ENCODE measurements at places on chromosomes 13 and 19. TPM values are rescaled to one million over a fixed set of nuclear protein-coding genes. Genes with fewer than 3 reads are reported as not detected.

DNA sequence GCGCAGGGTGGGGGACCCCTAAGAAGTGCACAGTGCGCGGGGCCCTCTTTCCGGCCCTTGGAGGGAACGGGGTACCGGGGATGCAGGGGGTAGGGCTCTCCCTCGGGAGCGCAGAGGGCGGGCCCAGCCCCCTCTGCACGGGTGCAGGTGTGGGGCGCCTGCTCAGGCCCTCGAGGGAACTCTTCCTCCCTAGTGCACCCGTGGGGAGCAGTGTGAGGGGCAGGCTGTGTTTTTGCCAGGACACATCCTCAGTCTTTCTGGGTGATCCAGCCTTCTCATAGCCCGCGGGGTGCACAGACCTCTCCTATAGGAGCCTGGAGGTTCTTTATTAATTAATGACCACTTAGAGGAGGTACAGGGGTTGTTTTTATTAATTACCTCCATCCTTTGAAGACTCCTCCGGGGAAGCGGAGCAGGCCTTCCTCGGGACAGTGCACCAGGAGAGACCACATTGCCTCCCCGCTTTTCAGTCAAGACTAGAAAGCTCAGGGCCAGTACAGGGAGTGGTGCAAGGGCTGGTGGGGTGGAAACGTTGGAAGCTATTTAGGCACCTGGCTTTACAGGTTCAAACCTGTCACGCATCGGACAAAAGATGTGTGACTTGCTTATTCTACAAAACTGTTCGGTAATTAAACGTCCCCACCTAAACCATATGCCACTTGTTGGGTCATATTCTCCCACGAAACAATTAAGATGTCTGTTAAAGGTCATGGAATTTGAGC, 598 bp upstream of the GJB6 start:
- H3K27me3 ChIP-seq = peaks cover 8% of the 10 kb centered on the region
- H3K4me1 ChIP-seq = no peaks in the 10 kb centered on the region
- no peak overlapping the region for H3K27ac ChIP-seq
- H3K36me3 ChIP-seq = no peaks in the 10 kb centered on the region
- peak overlapping the region; percentile 43 for H3K4me3 ChIP-seq
- no peak for DNase-seq

The SULT2B1 gene
- not detected for total RNA-seq

DNA sequence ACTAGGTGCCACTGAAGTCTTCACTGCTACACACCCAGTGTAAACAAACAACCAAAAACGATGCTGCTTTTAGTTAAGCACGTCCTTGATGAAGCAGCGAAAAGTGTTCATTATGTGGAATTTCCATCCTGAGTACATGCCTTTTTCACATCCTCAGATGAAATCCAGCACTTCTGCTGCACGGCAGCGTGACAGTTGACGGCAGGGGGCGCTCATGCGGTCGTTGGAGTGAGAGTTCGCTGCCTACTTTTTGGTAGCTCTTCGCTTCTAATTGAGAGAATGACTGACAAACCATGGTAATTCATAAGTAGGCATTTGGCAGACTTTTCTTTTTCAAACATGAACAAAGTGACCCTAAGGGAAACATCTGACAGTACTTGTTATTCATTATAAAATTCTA, 1124.9 kb downstream of the EFNB2 start:
- no peaks in the 10 kb centered on the region for H3K36me3 ChIP-seq
- DNase-seq = no peak
- H3K4me3 ChIP-seq = no peak overlapping the region

The ADPRHL1 gene
- total RNA-seq = 222 TPM
